ENCODE measurements at places on chromosomes 16 and 17. TPM values are rescaled to one million over a fixed set of nuclear protein-coding genes. Genes with fewer than 3 reads are reported as not detected.
A peak's percentile ranks its signal among the peaks of the same experiment; 100 is the strongest.

DNA sequence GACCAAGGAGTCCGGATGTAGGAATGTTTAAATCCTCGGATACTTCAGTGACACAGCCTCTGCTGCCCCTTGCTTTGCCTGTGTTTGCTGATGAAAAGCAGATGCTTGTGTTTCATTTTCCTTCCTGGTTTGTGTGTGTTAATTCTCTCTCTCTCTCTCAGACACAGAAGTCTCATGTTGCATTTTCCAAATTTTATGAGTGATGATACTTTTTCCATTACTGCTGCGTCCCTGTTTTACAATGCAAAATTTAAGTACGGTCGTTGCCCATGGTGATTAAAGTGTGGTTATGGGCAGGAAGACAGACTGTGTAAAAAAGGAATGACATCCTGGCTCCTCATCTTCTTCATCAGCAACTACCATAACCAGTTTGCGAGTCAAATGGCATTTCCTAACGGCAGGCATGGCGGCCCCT is 5.7 kb downstream of the RMI2 start:
- peak overlapping the region; percentile 95 for H3K27ac ChIP-seq
- H3K4me1 ChIP-seq, result peaks cover 27% of the 10 kb centered on the region
- peak overlapping the region; percentile 46 for H3K4me3 ChIP-seq

DNA sequence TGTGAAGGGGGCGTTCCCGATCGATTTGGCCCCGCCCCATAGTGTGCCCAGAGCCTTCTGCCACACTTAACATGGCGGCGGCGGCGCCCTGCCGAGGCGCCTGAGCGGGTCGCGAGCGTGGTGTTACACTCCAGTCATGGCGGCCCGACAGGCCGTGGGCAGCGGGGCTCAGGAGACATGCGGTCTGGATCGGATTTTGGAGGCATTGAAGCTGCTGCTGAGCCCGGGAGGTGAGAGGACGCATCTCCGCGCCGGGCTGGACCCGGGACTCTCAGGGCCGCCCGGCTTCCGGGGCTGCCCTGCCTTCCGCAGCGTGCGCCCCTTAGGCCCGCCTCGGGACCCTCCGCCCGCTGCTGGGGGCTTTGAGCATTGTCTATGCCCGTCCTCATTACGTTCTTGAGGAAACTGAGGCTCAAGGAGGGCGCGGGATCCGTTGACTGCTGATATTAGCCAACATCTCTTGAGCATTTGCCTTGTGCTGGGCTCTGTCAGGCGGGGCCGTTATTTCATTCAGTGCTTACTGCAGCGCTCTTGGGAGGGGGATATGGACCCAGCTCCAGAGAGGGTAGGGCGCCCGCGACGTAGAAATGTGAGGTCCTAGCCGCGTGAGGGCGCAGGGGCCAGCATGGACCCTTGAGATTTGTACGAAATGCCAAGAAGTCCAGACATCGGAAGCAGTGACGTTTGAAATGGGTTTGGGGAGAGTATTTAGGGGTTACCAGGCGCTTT is at the start of gene TANGO6:
Gene TANGO6, plus strand, starts transcription at position 50 of the 729 bp plus-strand sequence. Its CDS starts 87 bp downstream, at position 137.
- H3K27ac ChIP-seq, result peak within 1 kb of the TSS; percentile 28
- H3K36me3 ChIP-seq, result no peaks in the 10 kb centered on the region
- DNase-seq, result peak; percentile 89
- H3K4me1 ChIP-seq, result peaks cover 5% of the 10 kb centered on the region
- H3K27me3 ChIP-seq, result no peaks in the 10 kb centered on the region

- no peak overlapping the region for H3K4me3 ChIP-seq
- no peaks in the 10 kb centered on the region for H3K4me1 ChIP-seq
- DNase-seq, result no peak
- no peaks in the 10 kb centered on the region for H3K36me3 ChIP-seq
- peaks cover 59% of the 10 kb centered on the region for H3K27me3 ChIP-seq
- no peak overlapping the region for H3K27ac ChIP-seq
These were observed 51.6 kb downstream of the IKZF3 start for GRCh38 chr17:39812466-39812865.

- H3K36me3 ChIP-seq, result peaks cover 4% of the 10 kb centered on the region
- no peaks in the 10 kb centered on the region for H3K27me3 ChIP-seq
- no peak overlapping the region for H3K27ac ChIP-seq
- no peak overlapping the region for H3K4me3 ChIP-seq
- DNase-seq, result no peak
These were observed 16.2 kb downstream of the CLUH start for GRCh38 chr17:2695243-2695960.

DNA sequence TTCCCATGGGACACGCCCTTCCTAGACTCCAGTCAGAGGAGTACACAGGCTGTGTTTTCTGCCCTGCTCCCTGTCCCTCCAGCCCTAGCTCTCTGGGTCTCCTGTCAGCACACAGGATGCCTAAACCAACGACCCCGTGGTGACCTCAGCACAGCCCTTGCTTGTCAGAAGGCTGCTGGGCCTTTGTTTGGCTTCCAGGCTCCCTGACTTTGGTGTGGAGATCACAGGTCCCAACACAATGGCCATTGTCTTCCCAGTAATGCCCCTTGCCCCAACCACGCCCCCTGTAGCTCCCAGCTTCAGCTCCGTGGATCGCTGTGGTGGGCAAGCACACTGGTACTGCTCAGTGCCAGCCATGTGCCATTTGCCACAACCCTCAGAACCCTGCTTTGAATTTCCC is 15.0 kb downstream of the HNF1B start:
- no peak for DNase-seq
- no peaks in the 10 kb centered on the region for H3K36me3 ChIP-seq
- no peaks in the 10 kb centered on the region for H3K4me1 ChIP-seq
- no peak overlapping the region for H3K4me3 ChIP-seq
- H3K27me3 ChIP-seq, result peaks cover 16% of the 10 kb centered on the region

DNA sequence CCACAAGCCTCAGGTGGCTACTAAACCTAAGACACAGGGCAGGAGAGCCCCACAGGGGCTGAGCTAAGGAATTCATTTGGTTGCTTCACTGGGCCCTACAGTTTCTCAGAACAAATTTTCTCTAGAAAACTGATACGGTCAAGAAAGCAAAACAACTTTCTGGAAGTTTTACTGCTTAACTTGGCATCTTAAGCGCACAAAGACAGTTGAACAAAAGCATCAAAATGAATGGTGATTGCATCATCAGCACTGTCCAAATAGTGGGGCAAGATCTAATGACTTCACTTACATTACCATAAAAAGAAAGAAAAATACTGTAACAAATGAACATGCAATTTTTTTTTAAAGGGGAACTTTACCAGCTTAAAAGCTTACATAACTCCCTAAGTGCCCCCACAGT is 47.6 kb downstream of the XPO6 start:
- peaks cover 42% of the 10 kb centered on the region for H3K36me3 ChIP-seq
- H3K27me3 ChIP-seq, result no peaks in the 10 kb centered on the region
- H3K4me1 ChIP-seq, result peaks cover 16% of the 10 kb centered on the region
- DNase-seq, result peak; percentile 47
- H3K4me3 ChIP-seq, result no peak overlapping the region

GRCh38 chr16:30644334-30644830 is 6.4 kb upstream of the PRR14 start:
- no peaks in the 10 kb centered on the region for H3K27me3 ChIP-seq
- no peak overlapping the region for H3K4me3 ChIP-seq
- no peaks in the 10 kb centered on the region for H3K4me1 ChIP-seq
- H3K36me3 ChIP-seq, result no peaks in the 10 kb centered on the region
- no peak for DNase-seq

GRCh38 chr16:814974-815373 is 14.4 kb upstream of the GNG13 start:
- peaks cover 17% of the 10 kb centered on the region for H3K27me3 ChIP-seq
- peaks cover 22% of the 10 kb centered on the region for H3K4me1 ChIP-seq
- no peaks in the 10 kb centered on the region for H3K36me3 ChIP-seq

SCO1 gene
- total RNA-seq, result 51.1 TPM

CTNS gene
- 7.5 TPM for total RNA-seq
